Activated CD4-positive, alpha-beta memory T cell treated with anti-CD3 and anti-CD28 coated beads, Interleukin-2, amount 10 ng/mL, durations not matched to agents 7 days and 5 days (primary cell): ENCODE measurements at places on chromosomes 13 and 19.

GRCh38 chr19:3403489-3404323, 37.3 kb downstream of the NFIC start:
- no peak for DNase-seq

DNA sequence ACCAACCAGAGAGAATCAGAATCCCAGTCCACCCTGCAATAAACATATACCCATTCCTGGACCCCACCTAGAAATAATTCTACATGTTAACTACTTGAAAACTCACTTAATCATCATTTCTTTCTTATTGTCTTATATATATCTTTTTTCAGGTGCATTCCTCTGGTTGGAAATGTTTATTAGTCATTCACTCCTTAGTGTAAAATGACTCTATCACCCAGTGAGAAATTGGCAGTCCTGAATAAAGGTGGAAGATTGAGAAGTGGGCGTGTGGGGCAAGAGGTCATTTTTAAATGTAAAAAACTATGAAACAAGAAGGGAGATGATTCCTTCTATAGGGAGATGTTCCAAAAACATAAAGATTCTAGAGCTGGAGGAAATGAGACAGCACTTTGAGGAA, 101.2 kb upstream of the MBNL2 start:
- DNase-seq = no peak

- DNase-seq = no peak
Measured at GRCh38 chr13:111561091-111561781, 240.8 kb downstream of the TEX29 start.

GRCh38 chr19:4139614-4140236, 13.7 kb upstream of the CREB3L3 start:
- DNase-seq = peak; percentile 89

GRCh38 chr13:97743938-97744337, 209.5 kb upstream of the IPO5 start:
- DNase-seq = no peak

DNA sequence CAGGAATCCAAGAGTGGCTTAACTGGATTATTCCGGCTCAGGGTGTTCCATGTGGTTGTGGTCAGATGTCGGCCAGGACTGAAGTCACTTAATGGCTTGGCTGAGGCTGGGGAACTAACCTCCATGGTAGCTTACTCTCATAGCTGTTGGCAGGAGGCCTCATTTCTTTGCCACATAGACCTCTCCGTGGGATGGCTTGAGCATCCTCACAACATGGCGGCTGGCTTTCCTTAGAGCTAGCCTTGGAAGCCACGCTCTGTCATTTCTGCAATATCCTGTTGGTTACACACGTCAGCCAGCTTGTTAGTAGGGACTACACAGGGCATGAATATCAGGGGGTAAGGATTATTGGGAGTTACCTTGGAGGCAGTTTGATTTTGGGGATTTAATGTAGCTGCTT, 5.1 kb downstream of the CRX start:
- no peak for DNase-seq

DNA sequence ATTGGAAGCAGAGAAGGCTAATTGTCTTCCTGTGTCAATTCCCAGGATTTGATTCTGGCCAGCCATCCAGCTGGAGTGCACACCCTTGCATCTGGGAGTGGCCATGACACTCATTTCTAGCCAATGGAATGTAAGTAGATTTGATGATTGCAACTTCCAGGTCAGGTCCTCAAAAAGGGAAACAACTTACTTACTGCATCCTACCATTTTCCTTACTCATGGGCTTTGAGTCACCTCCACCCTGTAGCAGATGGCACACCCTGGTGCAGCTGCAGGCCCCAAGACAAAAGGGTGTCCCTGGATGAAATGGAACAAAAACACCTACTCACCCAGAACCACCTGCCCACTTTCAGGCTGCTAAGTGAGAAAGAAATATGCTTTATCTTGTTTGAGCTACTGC, 27.3 kb upstream of the MPHOSPH8 start:
- no peak for DNase-seq

DNA sequence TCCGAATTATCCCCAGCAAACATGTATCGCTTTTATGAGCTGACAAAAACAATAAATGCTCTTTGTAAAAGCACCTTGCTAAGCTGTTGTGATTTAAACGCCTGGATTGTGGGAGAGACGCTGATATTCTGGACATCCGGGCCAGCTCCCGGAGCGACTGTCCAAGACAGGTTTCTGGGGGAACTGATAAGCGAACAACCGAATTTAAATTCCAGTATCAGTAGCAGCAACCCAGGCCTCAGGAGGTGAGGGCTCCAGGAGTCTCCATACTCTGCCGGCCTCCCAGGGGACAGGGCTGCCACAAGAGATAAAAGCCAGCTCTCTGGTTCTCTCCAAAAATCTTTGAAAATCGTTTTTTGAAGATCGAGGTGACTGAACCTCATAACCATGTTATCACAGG, 50.3 kb upstream of the VSTM2B start:
- no peak for DNase-seq

DNA sequence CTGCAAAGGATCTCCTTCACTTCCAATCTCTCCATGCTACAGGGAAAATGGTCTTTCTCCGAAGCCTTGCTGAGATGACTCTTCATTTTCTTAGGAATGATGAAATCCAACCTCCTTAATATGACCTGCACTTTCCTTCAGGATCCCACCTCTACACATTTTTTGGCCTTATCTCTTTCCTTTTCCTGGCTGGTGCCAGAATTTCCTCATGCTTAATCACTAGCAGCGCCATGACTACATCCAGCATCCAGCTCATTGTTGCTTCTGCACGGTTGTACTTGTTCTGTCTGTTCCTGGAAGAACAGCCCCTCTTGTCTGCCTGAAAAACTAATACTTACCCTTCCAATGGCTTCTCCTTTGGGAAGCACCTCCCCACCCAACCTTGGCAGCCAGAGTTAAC, 68.4 kb downstream of the TEX26 start:
- DNase-seq = no peak

DNA sequence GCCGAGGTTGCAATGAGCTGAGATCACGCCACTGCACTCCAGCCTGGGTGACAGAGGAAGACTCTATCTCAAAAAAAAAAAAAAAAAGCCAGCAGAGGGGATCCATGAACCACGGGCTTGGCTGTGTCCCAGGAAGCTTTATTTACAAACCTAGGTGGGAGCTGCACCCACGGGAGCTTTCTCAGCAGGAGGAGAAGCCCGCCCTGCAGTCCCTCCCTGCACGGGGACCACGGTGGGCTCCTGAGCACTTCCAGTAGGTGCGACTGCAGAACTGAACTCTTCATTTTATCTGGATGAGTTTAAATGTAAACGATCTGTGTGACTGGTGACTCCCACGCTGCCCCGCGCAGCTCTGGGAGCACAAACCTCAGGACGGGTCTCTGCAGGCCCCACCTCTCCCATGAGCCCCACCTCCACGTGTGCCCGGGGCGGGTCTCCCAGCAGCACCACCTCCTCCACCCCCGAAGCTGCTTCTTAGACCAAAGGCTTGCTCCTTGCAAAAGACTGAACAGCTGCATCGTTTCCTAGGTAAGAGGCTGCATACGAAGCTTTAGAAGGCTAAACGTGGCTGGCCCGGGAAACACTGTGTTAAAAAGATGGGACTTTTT, 66.4 kb downstream of the SPACA7 start:
- no peak for DNase-seq

- no peak for DNase-seq
Measured at GRCh38 chr19:40740747-40741146, 9.5 kb downstream of the ACTMAP start.

DNA sequence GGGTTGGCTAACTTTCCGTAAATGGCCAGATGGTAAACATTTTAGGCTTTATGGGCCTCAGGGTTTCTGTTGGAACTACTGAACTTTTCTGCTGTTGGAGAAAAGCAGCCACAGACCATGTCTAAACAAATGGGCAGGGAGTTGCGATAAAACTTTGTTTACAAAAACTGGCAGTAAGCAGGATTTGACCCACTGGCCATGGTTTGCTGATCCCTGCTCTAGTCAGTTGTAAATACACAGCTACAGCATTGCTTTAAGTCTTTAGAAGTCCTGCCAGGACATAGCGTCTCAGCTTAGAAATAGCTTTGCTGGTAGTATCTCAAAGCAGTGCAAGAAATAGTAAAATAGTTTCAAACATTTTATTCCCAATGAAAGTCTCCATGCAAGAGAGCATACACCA, 88.4 kb downstream of the NALCN start:
- DNase-seq = no peak

DNA sequence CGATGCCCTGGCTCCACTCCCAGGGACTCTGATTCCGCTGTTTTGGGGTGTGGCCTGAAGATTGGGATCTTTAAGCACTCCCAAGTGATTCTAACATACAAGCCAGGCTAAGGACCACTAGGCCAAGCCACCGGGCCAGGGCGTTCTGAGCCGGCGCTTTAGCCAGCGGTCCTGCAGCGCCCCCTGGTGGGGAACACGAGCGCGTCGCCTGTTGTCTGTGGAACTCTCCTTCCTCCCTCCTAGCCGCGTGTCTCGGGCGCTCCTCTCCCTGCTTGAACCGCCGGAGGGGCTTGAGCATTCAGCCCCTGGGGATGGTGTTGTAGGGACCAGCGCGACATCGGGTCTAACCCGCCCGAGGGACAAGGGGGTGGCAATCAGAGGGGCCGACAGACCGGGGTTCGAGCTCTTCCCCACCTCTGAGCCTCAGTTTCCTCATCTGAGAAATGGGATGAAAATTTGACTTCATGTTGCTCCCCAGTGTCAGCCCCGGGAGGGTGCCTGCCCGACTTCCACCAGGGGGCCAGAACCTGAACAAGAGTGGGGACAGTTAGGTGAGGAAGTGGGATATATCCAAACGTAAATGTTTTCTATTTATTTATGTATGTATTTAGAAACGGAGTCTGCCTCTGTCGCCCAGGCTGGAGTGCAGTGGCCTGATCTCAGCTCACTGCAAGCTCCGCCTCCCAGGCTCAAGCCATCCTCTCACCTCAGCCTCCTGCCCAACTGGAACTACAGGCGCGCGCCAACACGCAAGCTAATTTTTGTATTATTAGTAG, 18.0 kb upstream of the PNMA8B start:
- peak; percentile 80 for DNase-seq

DNA sequence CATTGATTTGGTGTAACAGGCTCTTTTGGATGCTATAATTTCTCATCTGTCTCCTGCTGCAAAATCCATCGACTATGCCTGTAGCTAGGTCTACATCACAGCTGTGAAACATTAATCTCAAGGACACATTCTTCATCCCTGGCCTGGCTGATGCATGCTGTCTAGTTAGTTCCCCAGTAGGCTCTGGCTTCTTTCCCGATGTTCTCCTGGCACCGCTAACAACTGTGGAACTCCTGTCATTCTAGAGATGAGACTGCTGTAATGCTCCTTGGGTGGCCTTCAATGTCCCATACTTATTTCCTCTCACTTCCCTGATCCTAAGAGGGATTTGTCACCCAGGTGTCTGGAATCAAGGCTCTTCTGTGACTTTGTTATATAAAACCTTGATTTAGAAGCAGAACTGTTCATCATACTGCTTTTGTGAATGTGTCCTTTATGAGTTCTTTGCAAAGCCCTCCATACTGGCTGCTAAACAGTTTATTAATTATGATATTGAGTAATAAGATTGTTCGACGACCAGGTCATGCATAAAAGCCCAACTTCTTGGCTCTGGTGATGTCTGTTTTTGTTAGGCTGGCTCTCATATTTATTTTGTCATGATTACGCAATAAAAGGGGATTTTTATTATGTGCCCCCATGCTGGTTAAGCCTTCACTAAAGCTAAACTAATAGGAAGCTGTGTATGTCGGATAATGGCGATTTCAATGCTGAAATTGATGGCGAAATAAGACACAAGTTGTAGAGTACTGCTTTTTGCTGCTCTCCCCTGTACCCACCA, 227.5 kb downstream of the DCT start:
- no peak for DNase-seq

DNA sequence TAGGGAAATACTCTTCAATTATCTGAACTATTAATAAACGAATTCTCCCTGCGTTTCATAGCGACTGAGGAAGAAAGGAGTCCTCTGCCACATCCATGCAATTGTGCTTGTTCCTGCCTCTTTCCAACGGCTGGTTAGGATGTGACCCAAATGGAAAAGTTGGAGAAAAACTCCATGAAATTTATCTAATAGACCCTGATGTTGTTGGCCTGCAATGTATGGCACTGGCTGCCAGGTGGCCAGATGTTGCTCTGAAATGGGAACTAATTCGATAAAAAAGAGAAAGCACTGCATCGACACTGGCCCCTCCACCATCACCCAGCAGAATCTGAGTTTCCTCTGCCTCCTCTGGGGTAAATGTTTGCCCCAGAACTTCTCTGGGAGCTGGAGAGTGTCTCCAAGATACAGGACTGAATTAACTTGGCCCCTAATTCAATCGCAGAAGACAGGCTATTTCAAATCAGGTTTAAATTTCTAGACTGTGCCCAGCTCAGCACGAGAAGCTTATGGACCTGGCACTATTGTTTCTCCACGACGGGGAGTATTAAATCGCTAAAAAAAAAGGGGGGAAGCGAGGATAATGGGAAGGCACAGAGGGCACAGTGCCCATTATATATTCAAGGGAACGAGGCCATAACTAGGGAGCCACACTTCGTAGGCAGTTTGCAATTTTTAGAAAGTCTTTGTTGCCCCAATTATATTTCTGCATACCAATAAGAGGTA, 103.9 kb downstream of the ZIC5 start:
- no peak for DNase-seq

DNA sequence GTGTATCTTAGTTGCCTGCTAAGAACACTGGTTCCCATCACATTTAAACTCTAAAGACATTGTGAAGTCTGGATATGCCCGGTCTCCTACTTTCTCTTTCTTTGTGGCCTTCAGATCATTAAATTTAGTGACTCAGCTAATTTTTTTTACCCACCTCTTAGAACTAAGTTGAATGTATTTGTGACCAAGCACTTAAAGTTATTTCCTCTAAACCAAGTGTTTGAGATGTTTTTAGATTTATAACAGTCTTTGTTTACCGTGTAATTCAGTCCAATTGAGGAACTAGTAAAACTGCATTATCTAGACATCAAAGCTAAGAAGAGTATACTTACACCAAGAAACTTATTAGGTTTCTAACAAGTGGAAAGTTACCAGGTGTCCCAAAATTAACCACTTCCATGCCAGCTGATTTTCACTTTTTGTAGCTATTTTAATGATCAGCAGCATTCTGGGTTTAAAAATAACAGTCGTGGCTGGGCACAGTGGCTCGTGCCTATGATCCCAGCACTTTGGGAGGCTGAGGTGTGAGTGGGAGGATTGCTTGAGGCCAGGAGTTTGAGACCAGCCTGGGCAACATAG, 53.1 kb downstream of the ARHGAP35 start:
- DNase-seq = no peak
